ENCODE measurements at places on chromosomes 5 and 9. TPM values are rescaled to one million over a fixed set of nuclear protein-coding genes. Genes with fewer than 3 reads are reported as not detected.
A peak's percentile ranks its signal among the peaks of the same experiment; 100 is the strongest.

GRCh38 chr9:18190671-18191374, 283.1 kb upstream of the ADAMTSL1 start:
- DNase-seq: no peak

LAMC3 gene
- total RNA-seq: 0.12 TPM

IL5 gene
- 4.1 TPM for total RNA-seq

GRCh38 chr9:32965999-32966722, 35.3 kb downstream of the APTX start:
- DNase-seq: no peak

PTPRD gene
- not detected for total RNA-seq

GRCh38 chr5:174718880-174719610, 5.3 kb upstream of the MSX2 start:
- no peak for DNase-seq

C5orf63 gene
- 9.4 TPM for total RNA-seq

DNA sequence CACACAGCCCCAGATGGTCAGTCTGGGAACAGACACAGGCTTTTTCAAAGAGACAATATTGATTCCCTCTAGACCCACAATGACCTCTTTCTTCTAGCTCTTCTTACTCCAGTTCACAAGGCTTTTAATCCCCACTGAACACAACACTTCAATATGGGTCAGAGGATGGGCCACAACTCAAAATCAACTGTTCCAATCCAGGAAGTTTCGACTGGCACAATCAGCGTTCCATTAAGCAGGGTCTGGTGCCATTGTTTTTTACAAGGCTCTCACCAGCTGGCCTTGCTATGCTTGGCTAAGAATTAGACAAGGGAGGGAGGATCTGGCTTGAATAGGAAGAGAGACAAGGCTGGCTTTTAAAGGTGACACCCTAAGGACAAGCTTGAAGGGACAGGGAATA, 199.4 kb upstream of the SLC24A2 start:
- no peak for DNase-seq

- no peak for DNase-seq
These were observed 1039.8 kb upstream of the SEMA6A start for GRCh38 chr5:117614408-117614807.

DNA sequence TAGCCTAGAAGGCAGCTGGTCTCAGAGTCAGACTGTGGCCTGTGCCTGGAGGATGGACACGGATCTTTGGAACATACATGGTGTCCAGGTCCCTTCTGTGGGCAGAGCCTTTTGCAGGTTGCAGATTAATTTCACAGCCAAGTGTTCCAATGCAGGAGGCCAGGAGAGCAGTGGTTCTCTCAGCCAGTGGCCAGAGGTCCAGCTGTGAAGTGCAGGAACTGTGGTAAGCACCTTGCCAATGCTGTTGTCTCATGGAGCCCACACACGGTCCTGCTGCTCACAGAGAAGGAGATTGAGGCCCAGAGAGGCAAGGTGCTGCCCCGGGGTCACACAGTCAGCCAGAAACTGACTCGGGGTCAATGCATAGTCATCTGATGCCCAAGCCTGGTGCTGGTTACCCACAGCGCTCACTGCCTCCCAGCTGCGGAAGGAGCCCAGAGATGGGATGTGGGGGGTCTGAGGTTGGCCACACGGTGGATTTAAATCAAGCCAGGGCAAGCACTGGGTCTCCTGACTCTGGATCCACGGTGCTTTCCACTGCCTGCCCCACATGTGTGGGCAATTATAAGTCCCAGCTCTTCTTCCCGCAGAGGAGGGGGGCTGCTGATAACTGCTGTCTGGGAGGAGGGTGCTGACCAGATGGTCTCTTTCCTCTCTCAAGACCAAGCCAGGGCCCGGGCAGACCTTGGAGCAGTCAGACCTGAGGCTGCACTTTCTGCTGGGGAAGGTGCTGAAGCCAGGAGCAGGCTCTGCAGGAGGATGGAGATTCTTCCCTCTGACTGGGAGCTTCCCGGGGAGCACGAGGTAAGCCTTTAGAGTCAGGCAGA, 2.8 kb downstream of the PDGFRB start:
- DNase-seq: no peak

GRCh38 chr5:111689357-111689935, 67.5 kb downstream of the NREP start:
- DNase-seq: no peak

DNA sequence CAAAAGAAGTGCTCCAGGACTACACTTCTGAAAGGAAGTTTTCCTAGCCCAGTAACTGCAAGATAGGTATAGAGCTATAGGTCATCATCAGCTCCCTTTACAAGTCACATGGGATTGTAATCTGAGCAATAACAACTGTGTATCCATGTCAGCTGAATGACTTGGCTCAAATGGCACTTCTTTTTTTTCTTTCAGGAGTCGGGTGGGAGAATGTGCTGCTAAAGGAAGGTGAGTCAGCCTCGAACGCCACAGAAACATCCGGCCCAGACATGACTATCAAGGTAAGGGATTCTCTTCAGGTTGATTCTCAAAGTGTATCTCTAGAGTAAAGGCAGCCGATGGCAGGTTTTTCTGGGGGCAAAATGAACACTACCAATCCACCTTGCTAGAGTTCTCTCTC, 192.2 kb downstream of the C9orf152 start:
- peak; percentile 41 for DNase-seq

GRCh38 chr5:43061352-43062075, 21.4 kb upstream of the ANXA2R start:
- DNase-seq: no peak

IGFBPL1 gene
- not detected for total RNA-seq

IZUMO3 gene
- total RNA-seq: not detected

- no peak for DNase-seq
These were observed 99.1 kb downstream of the PTTG1 start for GRCh38 chr5:160520609-160521391.

GRCh38 chr5:35900972-35901695, 37.3 kb downstream of the CAPSL start:
- DNase-seq: no peak

DNA sequence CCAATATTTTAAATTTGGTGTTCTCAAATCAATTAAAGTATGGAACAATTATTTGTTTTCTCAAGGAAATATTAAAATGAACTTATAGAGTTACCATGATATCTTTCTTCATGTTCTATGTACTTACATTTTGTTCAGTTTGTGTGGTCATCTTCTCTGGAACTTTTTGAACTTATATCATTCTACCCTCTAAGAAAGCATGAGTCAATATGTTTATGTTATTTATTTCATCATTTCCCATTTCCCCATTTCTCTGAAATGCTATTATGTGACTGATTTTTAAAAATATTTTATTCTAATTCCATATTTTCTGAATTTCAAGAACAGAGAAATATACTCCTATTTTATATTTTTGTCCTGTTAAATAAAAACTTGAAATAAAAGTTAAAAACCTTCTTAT, 123.5 kb upstream of the ACOT12 start:
- no peak for DNase-seq

LCN1 gene
- not detected for total RNA-seq

- DNase-seq: no peak
These were observed 31.4 kb downstream of the GCNT1 start for GRCh38 chr9:76490249-76490990.

SETX gene
- total RNA-seq: 41.6 TPM

TAF11L5 gene
- not detected for total RNA-seq

- no peak for DNase-seq
These were observed 107.6 kb downstream of the RNF180 start for GRCh38 chr5:64273276-64273675.
